ENCODE measurements at places on chromosomes 2 and 18.

DNA sequence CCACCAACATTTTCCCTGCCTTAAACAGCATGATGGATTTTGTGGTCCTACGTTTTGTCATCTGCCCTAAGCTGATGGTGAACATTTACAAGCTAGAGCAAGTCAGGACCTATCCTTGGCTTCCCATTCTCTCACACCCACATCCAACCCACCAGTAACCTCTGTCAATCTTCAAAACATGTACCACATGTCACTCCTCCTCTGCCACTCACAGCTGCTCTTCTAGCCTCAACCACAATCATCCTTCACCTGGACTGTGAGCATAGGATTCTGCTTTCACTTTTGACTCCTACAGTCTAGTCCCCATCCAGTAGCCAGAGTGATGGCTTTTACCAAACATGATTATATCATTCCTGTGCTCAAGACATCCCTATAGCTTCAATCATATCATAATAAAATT is 279.8 kb upstream of the DLGAP1 start:
- no peak for DNase-seq

- no peak for DNase-seq
Measured at GRCh38 chr18:48059455-48060010, 129.1 kb upstream of the SMAD2 start.

DNA sequence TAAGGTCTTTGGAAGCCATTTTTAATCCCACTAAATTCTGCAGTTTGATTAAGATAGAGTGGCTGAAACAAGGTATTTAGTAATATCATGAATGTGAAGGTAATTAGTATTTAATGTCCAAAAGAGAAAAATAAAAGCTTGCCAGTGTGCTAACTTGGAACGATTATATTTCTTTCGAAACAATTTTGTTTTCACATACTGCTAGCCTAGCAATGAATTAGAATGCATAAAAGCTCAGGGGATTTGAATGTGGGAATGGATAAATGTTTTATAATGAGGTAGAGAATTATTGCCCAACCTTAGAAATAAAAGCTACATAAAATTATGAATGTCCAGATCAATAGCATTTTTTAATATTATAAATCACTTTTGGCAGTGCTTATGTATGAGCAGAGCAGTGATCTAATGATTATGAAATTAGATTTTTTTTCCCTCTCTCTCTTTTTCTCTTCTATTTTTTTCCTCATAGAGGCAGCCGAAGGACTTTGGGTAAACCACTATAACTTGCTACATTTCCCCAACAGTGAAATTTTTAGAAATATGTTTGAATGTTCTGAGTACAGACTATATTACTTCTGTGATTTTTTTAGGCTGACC is 75.5 kb downstream of the PLCL1 start:
- no peak for DNase-seq

- no peak for DNase-seq
Measured at GRCh38 chr2:226661789-226662545, 137.7 kb downstream of the IRS1 start.

DNA sequence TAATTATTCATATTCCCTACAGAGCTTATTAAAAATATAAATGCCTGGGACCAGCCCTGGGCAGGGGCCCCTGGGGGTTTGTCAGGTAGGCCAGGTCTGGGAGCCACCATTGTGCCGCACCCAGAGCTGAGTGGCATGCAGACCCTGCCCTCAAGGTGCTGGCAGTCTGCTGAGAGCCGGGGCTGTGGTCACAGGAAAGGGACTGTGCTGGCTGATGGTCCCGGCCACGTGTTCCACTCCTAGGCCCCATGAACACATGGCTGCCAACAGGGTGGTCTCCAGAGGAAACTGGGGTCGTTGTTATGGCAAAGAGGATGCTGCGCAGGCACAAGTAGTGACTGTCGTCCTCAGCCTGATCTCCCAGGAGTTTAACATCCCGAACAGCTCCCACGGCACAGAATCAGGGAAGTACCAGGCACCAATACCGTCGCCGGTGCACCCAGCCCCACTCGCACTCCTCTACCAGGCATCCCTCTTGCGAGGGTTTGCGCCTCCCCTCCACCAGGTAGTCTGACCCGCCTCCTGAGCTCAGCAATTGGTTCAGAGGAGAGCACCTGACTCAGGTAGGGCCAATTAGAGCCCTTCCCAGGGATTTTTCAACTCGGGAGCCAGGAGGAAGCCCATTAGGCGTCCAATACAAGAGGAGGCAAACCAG is 39.2 kb upstream of the BIN1 start:
- no peak for DNase-seq

- no peak for DNase-seq
Measured at GRCh38 chr18:26863921-26864497, 1.5 kb downstream of the AQP4 start.

DNA sequence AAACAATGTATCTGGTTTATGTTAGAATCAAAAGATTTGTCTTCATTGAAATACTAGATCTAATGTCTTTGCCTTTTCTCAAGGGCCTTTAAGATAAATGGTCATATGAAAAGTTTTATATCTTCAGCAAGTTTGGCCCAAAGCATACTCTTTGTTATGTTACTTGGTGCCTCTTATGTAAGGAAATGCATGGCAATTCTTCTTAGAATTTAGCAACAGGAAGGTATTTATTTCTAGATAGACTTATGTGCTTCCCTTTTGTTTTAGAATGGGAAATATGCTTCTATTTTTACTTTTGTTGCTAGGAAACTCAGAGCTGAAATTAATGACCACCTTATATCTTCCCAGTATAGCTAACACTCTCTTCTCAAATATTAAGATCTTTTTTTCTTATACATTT is 117.4 kb upstream of the DLX2 start:
- no peak for DNase-seq

DNA sequence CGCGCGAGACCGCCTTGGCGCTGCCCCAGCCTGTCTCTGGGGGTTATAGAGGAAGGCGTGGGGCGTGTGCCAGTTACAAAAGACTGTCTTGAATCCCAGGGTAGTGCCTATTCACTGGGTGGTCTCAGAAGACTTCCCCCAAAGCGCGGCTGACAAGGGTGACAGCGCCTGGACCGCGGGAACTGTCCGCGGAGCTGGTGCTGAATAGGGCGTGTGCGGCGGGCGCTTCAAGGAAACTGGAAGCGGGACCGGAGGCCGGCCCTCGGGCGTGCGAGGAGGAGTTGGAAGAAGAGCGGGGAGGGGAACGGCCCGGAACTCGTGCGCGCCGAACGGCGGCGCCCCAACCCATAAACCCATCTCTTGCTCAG is 2.3 kb downstream of the EGR4 start:
- peak; percentile 87 for DNase-seq

GRCh38 chr2:100197631-100198153 is 55.3 kb upstream of the AFF3 start:
- peak; percentile 71 for DNase-seq

DNA sequence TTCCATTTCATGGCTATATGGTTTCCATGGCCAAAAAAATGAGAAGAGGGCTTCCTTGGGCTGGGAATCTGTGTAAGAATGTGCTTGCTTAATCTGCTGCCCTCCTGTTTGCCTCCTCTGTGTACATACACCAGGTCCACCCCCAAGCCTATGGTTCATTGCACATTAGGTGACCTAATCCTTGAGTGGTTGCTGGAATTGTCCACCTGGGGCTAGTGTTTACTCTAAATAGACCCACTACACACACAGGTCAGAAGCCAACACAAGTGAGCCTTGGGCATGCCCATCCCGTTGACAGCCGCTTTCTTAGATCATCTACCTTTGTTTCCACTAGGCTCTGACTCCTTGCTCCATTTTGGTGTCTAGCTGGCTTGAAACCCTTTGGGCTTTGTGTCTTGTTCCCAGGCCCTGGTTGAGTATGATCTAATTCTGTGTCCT is 59.2 kb upstream of the ATL2 start:
- no peak for DNase-seq

- DNase-seq: peak; percentile 61
Measured at GRCh38 chr18:55510809-55511208, 77.2 kb downstream of the TCF4 start.

- no peak for DNase-seq
Measured at GRCh38 chr2:158619496-158619895, 162.7 kb downstream of the PKP4 start.

GRCh38 chr2:25598911-25599310 is 74.5 kb downstream of the DTNB start:
- no peak for DNase-seq

Measured in left lung (tissue), 14 donors.